ENCODE measurements at places on chromosomes 1 and 21. TPM values are rescaled to one million over a fixed set of nuclear protein-coding genes. Genes with fewer than 3 reads are reported as not detected.

DNA sequence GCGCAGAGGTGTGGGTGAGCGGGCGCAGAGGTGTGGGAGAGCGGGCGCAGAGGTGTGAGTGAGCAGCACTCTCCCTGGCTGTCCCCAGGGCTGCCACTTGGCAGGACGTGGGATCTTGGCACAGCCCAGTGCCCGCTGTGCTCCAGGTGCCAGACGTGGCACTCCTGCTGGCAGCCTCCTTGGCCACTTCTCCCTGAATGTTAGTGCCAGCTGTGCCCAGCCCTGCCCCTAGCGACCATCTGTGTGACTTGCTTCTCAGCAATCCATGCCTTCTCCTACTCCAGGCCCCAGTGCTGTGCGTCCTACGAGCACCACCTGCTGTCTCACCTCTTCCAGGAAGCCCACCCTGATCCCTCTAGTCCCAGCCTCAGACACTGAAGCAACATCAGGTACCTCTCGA lies 30.5 kb downstream of the KRTAP10-1 start:
- DNase-seq = peak; percentile 96

- no peak for DNase-seq
Observed at GRCh38 chr1:21205416-21205815, 28.7 kb upstream of the EIF4G3 start.

DNA sequence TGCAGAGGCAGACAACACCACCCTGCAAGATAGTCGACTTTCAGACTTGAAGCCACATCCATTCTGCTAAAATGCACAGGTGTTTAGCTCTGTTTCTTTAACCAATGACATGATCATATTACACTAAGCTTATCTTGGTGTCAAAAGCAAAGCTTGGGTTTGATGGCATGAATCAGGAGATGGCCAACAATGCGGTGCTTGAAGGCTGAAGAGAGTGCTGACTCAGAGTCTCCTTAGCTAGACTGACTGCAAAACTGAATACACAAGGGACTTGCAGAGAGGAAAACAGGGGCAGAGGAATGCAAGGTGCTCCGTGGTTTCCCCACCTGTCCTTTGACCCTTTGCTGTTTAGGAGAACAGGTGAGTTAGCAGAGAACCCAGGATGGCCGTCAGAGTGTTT lies 262.6 kb downstream of the SIPA1L2 start:
- no peak for DNase-seq

DNA sequence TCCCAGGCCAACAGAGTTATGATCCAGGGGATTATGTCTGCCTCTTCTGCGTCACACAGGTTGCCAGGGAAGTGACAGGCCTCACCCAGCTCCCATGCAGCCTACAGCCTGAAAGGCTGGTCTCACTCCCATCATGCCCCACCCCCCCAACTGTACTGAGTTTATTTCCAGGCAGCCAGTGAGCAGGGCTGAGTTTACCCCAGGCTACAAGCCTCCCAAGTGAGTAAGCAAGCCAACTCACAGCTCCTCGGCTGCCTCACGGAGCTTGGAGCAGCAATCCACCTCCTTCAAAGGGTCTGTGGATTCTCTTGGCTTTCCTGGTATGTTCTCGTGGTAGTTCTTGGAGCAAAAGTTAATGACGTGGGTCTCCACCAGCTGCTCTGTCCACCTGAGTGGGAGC lies 1147.6 kb upstream of the ADGRL4 start:
- DNase-seq = no peak

- DNase-seq = no peak
Observed at GRCh38 chr1:169894424-169895145, 889 bp upstream of the SCYL3 start.

CELA2B gene
- total RNA-seq = not detected

GRCh38 chr1:61743431-61743705 lies 1.1 kb downstream of the PATJ start:
- no peak for DNase-seq

GRCh38 chr1:37544530-37544929 lies 9.6 kb downstream of the SNIP1 start:
- no peak for DNase-seq

DNA sequence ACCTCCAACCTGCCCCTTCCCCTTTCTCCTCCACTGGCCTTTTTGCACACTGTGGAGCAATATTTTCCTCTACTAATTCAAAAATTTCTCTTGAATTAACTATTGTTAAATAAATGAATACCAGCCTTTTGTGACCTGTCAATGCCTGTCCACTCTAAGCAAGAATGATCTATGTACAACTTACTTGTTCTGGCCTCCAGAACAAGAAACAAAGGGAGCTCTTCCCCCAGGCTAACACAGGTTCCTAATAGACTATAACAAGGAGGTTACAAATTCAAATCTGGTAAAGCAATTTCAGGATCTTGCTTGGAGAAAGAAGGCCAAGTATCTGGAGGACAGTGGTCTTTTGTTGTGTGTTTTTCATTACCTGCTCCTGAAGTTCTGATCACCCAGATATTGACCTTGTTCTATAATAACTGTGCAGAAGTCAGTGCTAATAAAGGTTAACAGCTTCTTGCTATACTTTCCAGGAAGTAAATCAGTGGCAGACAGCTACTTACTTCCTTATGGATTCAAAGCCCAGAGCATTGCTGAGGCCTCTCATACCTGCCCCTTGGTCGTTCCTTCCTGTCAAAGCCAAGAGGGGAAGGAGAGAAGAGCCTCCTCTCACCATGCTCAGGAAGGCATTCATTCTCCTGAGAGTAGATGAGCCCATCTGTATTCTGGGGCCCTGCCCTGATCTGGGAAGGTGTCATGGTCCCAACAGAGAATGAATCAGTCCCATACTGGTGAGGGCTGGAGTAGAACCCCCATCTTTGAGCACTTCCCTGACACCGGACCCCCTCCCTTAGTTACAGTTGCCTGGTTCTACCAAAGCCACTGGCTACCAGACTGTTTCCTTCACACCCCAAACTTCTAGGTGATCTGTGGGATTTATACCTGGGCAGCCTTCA lies 56.8 kb downstream of the DESI2 start:
- DNase-seq = no peak

GRCh38 chr1:169361281-169361680 lies 6.3 kb downstream of the NME7 start:
- DNase-seq = no peak

INAVA gene
- total RNA-seq = not detected

CFAP74 gene
- not detected for total RNA-seq

GRCh38 chr1:117312453-117313138 lies 54.7 kb upstream of the MAN1A2 start:
- no peak for DNase-seq

GRCh38 chr1:47797575-47797974 lies 199.6 kb downstream of the TRABD2B start:
- no peak for DNase-seq

DNA sequence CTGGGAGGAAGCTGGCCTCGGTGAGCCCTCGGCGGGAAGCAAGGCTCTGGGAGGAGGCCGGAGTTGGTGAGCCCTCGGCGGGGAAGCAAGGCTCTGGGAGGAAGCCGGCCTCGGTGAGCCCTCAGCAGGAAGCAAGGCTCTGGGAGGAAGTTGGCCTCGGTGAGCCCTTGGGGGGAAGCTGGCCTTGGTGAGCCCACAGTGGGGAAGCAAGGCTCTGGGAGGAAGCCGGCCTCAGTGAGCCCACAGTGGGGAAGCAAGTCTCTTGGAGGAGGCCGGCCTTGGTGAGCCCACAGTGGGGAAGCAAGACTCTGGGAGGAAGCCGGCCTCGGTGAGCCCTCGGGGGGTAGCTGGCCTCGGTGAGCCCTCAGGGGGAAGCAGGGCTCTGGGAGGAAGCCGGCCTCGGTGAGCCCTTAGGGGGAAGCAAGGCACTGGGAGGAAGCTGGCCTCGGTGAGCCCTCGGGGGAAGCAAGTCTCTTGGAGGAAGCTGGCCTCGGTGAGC lies 36.0 kb downstream of the KRTAP10-1 start:
- no peak for DNase-seq

DNA sequence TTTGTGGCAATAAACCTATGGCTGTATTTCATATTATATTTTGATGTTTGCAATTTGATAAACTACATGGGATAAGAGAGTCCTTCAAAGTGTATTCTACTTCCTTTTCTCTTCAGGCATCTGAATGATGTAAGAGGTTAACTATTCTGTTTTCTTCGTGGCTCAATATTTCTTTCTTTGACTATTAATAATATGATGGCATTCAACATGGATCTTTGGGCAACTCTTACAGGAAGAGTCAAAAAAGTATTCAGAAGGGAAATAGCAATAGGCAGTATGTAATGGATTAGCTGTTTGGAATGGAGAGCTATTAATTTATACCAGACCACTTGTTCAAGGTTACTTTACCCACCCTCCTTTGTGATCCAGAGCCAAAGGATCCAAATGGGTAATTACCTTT lies 74.4 kb downstream of the HMCN1 start:
- no peak for DNase-seq

- no peak for DNase-seq
Observed at GRCh38 chr1:214967865-214968575, 114.5 kb upstream of the KCNK2 start.

DNA sequence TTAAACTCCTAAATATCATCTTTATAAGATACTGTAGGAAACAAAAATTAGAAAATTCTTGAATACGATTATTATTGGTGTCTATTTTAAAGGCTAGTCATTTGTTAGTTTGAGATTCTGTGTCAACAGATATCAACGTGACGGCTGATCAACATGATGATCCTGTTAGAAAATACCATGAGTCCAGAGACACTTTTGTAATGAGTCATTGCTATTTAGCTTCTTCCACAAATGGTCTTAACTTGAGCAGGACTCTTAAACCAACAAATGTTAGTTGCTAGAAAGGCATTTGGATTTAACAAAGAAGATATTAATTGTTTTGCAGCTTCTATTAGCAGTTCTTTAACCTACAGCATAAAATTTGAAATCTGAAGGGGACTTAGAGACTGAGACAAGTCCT lies 131.2 kb downstream of the TGFB2 start:
- DNase-seq = no peak

MAD2L2 gene
- 25.2 TPM for total RNA-seq

DNA sequence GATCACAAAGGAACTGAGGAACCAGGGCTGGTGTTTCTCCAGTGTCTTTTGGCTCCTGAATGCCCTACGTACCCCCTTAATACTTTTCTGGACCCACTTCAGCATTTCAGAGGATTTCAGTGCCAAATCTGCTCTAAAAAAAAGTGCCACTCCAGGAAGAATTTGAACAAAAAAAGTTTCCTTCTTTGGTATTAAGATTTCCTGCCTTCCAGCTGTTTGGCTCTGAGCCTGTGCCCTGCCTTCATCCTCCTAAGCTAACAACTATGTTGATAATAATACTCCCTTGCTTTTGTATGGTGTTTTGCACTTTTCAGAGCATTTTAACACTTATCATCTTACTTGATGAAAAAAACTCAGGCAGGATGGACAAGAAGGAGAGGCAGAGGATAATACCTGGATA lies 11.0 kb upstream of the RIMS3 start:
- no peak for DNase-seq

All from thyroid gland (tissue), 4 donors.